ENCODE measurements at places on chromosomes 5 and 9.

- DNase-seq: no peak
Observed at GRCh38 chr5:111236348-111236747, 12.2 kb downstream of the CAMK4 start.

- DNase-seq: no peak
Observed at GRCh38 chr5:219991-220390, 1.9 kb downstream of the SDHA start.

- no peak for DNase-seq
Observed at GRCh38 chr5:169811023-169811422, 169.3 kb downstream of the INSYN2B start.

- no peak for DNase-seq
Observed at GRCh38 chr5:22708770-22709328, 144.3 kb downstream of the CDH12 start.

DNA sequence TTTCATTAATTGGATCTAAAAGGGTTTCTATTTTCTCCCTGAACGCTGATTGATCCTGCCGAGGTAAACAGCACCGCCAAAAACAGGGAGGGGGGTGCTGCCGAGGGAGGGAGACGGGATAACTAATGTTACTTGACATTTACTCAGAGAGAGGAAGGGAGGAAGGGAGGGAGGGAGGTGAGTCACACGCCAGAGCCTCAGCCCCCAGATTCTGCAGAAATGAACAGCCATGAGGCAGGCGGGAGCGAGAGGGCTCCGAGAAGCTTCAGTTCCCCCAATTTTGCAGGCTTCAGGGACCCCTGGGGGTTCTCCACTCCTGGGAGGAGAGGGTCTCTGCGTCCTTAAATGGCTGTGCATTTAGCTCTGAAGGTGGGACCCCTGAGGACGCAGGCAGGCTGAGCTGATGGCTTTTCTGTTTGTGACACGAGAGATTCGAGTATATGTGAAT, 59.1 kb upstream of the IER5L start:
- DNase-seq: no peak

DNA sequence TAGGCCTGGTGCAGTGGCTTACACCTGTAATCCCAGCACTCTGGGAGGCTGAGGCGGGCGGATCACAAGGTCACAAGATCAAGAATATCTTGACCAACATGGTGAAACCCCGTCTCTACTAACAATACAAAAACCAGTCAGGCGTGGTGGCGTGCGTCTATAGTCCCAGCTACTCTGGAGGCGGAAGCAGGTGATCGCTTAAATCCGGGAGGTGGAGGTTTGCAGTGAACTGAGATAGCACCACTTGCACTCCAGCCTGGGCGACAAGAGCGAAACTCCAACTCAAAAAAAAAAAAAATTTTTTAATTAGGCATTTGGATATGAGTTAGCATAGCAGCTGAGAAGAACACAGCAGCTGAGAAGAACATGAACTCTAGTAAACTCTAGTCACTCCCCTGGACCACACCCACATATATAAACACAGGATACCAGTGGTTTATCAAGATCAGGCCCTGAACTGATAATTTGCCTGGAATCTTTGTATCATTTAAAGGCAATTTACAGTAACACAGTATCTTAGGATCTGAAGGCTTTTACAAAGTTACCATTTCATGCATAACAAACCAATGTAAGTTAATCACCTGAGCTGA, 4.6 kb upstream of the UGCG start:
- no peak for DNase-seq

GRCh38 chr5:78738693-78739300, 90.2 kb upstream of the LHFPL2 start:
- DNase-seq: no peak

GRCh38 chr9:115921301-115921700, 232.3 kb upstream of the PAPPA start:
- no peak for DNase-seq

DNA sequence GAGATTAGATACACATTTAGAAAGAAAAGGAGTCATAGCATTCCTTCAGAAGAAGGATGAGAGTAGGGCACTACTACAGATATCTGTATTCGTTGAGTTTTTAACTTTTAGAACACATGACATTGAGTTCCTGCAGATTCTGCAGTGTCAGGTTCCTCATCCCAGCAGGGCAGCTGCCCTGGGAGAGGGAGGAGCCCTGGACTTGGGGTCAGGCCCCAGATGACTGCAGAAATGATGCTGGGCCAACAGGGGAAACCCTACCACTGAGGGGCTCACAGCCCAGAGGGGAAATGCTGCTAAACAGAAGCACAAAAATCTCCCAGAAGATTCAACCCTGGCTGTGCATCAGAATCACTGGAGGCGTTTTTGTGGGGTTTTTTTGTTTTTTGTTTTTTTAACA, 68.9 kb upstream of the TAF1L start:
- DNase-seq: no peak

DNA sequence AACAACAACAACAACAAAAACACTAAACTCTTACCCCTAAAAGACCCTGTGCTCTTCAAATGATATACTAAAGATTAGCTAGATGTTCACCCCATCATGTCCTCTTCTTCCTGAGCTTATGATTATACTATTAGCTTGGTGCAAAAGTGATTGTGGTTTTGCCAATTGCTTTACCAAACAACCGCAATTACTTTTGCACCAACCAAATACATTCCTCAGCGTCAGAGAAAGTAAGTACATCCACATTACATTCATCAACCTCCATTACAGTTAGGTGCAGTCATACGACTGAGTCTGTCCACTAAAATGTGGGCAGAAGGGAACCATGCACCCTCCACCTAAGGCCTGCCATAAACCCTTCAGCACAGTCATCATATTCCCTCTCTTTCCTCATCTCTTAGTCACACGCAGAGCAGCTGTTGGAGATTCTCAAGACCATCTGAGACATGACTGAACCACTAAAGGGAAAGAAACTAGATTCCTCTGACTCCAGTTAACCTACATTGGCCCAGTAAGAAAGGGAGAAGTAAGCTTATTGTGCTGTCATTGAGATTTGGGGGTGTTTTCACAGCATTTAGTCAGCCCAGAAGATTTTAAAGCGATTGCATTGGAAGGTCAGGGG, 181.6 kb upstream of the TLE4 start:
- DNase-seq: peak; percentile 68

- peak; percentile 38 for DNase-seq
Observed at GRCh38 chr5:61132559-61132958, 29.7 kb downstream of the SMIM15 start.

- no peak for DNase-seq
Observed at GRCh38 chr5:169094586-169095409, 206.1 kb downstream of the SLIT3 start.

Data from skeletal muscle cell (primary cell).